ENCODE measurements at places on chromosomes 7 and 10. TPM values are rescaled to one million over a fixed set of nuclear protein-coding genes. Genes with fewer than 3 reads are reported as not detected.

DNA sequence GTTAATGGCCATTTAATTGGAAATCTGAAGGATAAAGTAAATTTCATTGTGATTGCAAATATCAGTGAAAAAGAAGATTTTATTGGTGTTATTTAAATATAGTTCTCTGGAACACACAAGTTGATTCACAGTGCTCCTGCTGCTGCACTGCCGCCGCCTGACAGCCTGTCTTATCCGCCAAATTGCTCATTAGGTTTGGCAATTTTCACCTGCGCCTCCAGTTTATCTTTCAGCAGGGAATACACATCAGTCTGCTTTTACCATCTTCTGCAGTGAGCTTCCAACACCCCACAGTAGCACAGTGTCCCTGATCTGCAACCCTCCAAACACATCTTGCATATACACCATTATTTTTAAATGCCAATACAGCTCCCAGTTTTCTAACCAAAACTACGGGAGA is 308.3 kb downstream of the PARD3 start:
- DNase-seq, result no peak

DNA sequence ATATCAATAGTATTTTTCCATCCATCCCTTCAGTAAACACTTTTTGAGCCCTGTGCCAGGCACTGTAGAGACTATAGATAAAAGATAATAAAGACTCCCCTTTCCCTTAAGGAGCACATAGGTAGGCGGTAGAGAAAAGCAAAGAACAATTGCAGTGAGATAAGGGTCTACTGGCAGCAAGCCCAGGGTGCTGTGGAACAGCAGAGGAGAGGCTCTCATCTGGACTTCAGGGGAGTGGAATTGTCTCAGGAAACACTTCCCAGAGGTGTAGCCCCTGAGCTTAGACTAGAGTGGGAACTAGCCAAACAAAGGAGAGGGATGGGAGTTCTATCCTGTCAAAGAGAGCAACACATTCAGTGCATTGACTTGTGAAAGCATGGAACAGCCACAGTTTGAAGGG is 102.0 kb downstream of the NRF1 start:
- DNase-seq, result no peak

GRCh38 chr10:91953600-91954160 is 30.1 kb downstream of the BTAF1 start:
- DNase-seq, result no peak

- DNase-seq, result no peak
Observed at GRCh38 chr10:126049759-126050700, 153.7 kb downstream of the FANK1 start.

GRCh38 chr10:13911821-13912520 is 325.2 kb downstream of the PRPF18 start:
- no peak for DNase-seq

The ZNF503 gene
- total RNA-seq, result 14.6 TPM

The ELN gene
- 0.41 TPM for total RNA-seq
